Effector CD4-positive, alpha-beta T cell (primary cell): ENCODE measurements at places on chromosomes 13 and 19.

- DNase-seq = no peak
These were observed 457.6 kb upstream of the GPC6 start for GRCh38 chr13:92769046-92769445.

DNA sequence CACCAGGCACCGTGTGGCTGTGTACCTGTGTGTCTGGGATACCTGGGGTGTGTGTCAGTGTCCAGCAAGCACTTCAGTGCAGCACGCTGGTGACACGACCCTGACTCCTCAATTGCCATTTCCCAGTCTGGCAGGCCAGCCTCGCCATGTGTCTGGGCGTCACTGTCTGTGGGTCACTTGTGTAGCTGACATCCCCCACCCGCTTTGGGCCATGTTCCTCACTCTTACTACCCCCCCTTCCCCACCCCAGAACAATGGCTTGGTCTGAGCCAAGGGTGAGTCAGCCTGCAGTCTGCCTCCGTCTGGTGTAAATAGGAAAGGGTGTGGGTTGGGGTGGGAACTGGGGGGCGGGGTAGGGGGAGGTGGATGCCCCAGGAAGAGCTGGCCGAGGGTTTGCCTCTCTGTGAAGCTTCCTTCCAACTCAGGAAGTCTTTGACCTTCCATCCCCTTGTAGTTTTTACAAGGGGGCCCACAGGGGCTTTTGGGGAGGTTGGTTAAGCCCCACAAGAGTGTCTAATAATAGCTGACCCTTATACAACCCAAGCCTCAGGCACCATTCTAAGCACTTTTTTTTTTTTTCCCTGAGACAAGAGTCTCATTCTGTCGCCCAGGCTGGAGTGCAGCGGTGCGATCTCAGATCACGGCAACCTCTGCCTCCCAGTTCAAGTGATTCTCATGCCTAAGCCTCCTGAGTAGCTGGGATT is 17.6 kb downstream of the NOVA2 start:
- no peak for DNase-seq

GRCh38 chr19:29381353-29382203 is 144.2 kb upstream of the VSTM2B start:
- no peak for DNase-seq

GRCh38 chr13:29067306-29067945 is 247.3 kb downstream of the MTUS2 start:
- DNase-seq = no peak

- no peak for DNase-seq
These were observed 6.8 kb downstream of the ADPRHL1 start for GRCh38 chr13:113446488-113446854.

- no peak for DNase-seq
These were observed 21.8 kb downstream of the ZNF77 start for GRCh38 chr19:2922987-2923386.

DNA sequence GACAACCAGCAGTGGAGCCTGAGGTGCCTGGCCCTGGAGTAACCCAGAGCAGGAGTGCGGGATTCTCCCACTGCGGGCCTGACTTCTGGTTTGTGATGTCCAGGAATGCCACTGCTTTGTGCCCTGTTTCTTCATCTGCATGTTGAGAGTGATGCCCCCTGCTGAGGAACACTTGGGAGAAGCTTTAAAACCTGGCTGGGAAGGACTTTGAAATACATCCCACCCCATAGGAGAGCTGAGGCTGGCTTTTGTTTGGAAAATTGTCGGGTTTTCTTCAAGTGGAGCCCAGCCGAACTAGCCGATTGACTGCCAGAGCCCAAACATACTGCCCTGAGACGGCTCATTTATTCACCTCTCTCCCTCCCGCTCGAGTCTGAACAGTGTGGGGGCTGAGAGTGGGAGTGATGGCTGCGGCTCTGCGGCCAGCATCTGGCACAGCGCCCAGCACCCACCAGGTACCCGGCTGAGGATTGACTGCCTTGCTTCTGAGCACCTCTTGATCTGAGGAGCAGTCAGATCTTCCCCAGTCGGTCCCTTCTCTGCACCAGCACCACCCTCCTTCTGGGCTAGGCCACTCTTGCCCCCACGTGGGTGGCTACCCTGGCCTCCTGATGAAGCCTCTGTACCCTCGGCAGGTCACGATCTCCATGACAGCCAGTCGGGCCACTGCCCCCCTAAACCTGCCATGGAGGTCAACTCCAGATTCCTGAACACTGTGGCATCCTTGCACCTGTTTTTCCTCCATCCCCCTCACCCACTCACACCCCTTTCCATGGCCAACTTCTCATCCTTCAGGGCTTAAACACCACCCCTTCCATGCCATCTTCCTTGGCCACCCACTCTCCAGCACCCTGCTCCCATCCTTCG is 148.9 kb downstream of the SIPA1L3 start:
- no peak for DNase-seq

- DNase-seq = peak; percentile 61
These were observed 4.8 kb upstream of the ZNF253 start for GRCh38 chr19:19860756-19861390.

DNA sequence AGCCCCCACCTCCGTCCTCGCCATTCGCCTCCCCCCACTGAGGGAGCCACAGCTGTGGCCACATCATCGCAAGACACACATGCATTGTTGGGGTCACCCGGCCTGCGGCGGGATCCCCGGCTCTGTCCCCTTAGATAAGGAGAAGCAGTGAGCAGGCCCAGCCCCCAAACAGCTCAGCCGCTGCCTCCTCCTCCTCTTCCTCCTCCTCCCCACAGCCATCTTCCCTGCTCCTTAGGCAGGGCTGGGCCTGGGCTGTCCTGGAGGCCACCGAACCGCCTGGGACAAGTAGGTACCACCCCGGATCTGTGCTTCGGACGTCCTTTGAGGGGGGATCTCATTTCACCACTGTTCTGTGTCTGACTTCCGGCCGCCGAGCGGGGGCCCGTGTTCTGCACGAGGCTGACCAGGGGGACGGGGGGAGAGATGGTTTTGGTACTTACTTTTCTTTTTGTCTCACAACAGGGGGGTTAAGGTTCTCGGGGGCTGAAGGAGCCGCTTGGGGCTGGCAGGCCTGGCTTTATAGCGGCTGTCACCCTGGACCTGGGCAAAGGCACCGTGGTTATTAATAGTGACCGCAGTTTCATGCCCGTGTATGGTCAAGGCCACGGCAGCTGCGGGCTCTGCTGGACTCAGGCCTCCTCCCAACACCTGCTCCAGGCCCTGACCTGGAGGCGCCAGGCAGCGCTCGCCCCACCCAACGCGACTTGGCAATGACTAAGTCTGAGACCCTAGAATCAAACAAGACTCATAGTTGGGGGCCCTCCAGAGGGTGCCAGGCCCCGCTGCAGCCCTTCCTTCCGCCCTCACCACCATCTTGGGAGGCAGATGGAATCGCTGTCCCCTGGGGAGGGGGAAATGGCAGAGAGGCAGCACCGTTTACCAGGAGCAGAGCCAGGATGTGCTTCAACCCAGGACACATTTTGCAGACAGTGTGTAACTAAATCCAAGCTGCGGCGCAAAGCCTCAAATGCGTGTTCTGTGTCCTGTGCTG is 18.3 kb downstream of the NMRK2 start:
- no peak for DNase-seq

DNA sequence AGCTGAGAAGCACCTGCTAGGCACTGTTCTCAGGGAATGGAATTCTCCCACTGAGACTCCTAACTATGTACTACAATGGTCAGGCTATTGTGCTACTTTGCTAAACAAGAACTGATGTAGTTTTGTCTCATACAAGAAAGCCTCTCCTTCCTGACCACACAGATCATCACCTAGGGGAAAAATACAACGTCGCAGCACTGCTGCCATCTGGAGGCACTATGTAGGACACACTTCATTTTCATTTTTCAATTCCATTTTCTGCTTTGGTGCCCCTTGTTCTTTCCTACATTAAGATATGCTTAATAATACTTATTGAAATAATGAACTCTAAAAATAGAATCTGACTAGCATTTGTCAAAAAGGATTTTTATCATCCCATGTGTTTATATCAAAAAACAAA is 21.1 kb downstream of the PROSER1 start:
- DNase-seq = no peak

GRCh38 chr13:22076658-22077057 is 405.8 kb downstream of the FGF9 start:
- DNase-seq = no peak
